ENCODE measurements at places on chromosomes 5 and 9.

GRCh38 chr5:37816883-37817282 is 23.0 kb downstream of the GDNF start:
- DNase-seq = no peak

- no peak for DNase-seq
Observed at GRCh38 chr9:14866200-14866749, 44.0 kb downstream of the FREM1 start.

DNA sequence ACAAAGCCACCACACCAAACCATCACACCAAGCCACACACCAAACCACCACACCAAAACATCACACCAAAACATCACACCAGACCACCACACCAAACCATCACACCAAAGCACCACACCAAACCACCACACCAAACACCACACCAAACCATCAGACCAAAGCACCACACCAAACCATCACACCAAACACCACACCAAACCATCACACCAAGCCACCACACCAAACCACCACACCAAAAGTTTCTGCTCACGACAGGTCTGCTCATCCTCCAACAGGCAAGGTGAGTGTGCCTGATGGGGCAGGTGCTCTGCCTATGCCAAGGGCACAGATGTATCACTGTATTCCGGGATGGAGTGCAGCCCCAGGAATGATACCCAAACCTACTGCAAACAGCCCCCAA is 87.9 kb upstream of the FSTL4 start:
- peak; percentile 11 for DNase-seq

DNA sequence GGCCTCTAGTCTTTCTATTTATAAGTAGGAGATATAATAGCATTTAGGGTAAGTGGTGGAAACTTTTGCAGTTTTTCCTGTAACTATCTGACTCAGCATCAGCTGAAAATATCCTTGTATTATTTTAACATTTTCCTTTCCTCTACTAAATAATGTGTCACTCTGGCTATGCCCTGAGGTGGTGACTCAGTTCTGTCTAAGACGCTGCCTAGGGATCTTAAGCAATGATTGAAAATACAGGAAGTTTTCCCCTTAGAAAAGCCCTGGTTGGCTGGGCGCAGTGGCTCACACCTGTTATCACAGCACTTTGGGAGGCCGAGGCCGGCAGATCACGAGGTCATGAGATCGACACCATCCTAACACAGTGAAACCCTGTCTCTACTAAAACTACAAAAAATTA is 9.3 kb upstream of the EDIL3 start:
- DNase-seq = no peak
